Right atrium auricular region (tissue), 2 donors: ENCODE measurements at places on chromosomes 1 and 21. TPM values are rescaled to one million over a fixed set of nuclear protein-coding genes. Genes with fewer than 3 reads are reported as not detected.

Gene TRPM2
- 0.89 TPM for total RNA-seq

- no peaks in the 10 kb centered on the region for H3K27me3 ChIP-seq
- H3K36me3 ChIP-seq, result no peaks in the 10 kb centered on the region
- H3K4me3 ChIP-seq, result no peak overlapping the region
- H3K27ac ChIP-seq, result no peak overlapping the region
- no peak for DNase-seq
- H3K4me1 ChIP-seq, result no peaks in the 10 kb centered on the region
These were observed 7.9 kb downstream of the SPSB1 start for GRCh38 chr1:9300573-9300972.

DNA sequence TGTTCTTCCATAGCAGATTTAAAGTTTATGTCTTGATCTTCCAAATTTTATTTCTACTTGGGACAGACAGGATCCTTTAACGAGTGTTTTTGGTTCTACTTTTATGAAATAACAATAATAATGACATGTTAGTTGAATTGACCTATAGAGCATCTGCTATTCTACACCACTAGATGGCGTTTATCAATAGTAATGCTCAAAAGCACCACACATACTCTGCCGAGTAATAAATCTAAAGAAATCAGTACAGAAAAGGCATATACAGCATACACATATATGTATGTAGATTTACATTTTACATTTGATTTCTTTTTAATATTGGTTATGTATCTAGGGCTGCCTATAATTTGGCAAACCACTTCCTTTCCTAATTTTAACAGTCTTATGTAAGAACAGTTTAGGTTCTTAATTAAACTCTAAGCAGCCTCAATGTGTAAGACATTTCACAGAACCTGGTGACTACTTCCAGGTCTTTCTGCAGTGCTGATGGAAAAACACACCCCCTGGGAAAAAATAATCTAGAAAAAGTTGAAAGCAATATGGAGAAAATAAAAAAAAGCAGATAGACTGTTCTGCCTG, 5.9 kb upstream of the SIPA1L2 start:
- H3K4me1 ChIP-seq, result peaks cover 4% of the 10 kb centered on the region
- no peaks in the 10 kb centered on the region for H3K36me3 ChIP-seq
- no peaks in the 10 kb centered on the region for H3K27me3 ChIP-seq
- H3K27ac ChIP-seq, result no peak overlapping the region
- H3K4me3 ChIP-seq, result no peak overlapping the region
- DNase-seq, result no peak

GRCh38 chr1:225987491-225988316, 11.4 kb downstream of the SDE2 start:
- no peaks in the 10 kb centered on the region for H3K27me3 ChIP-seq
- no peak for DNase-seq
- no peak overlapping the region for H3K4me3 ChIP-seq
